ENCODE measurements at places on chromosomes 16 and 17. TPM values are rescaled to one million over a fixed set of nuclear protein-coding genes. Genes with fewer than 3 reads are reported as not detected.

Gene LDHD
- not detected for total RNA-seq

Gene CLDN7
- 1.4 TPM for total RNA-seq

Gene CCL3
- not detected for total RNA-seq

Gene SLC43A2
- 3.8 TPM for total RNA-seq

DNA sequence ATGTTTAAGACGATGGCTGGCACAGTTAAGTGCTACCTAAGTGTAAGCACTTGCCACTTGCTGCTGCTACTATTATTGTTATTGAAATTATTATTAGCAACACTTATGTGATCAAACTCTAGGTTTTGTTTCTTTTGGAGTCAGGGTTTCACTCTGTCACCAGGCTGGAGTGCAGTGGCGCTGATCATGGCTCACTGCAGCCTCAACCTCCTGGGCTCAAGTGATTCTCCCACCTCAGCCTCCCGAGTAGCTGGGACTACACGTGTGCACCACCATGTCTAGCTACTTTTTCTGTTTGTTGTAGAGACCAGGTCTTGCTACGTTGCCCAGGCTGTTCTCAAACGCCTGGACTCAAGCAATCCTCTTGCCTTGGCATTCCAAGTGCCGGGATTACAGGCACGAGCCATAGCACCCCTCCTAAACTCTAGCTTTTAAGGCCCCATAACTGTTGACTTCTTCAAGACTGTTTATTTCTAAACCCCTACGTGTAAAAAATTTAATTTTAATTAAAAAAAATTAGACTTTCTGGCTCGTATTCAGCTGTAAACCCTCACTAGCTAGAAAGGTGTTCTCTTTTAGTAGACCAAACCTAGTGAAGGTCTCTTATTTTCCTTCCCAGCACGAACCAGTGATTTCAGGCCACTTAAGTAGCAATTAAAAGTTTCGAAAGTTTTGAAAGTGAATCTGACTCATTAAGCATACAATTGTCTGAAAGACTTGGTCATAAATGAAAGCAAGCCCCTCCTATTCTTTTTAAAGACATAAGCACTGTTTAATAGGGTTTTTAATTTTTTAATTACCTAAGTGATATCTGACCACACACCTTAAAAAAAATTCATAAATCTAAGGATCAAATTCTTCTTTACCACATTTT lies 11.7 kb upstream of the SCNN1B start:
- DNase-seq, result no peak

- DNase-seq, result no peak
These were observed 17.6 kb downstream of the RDM1 start for GRCh38 chr17:35912942-35913341.

GRCh38 chr17:82563318-82563717 lies 43.8 kb downstream of the FOXK2 start:
- no peak for DNase-seq

DNA sequence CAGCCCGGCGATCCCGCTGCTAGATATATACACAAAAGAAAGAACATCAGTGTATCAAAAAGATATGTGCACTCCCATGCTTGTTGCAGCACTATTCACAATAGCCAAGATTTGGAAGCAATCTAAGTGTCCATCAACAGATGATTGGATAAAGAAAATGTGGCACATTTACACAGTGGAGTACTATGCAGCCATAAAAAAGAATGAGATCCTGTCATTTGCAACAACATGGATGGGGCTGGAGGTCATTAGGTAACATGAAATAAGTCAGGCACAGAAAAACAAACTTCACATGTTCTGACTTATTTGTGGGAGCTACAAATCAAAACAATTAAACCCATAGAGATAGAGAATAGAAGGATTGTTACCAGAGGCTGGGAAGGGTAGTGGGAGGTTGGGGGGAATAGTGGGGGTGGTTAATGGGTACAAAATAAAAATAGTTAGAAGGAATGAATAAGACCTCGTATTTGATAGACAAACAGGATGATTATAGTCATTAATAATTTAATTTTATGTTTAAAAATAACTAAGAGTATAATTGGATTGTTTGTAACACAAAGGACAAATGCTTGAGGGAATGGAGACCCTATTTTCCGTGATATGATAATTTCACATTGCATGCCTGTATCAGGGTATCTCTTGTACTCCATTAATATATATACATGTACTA lies 176.7 kb upstream of the NOG start:
- DNase-seq, result no peak

DNA sequence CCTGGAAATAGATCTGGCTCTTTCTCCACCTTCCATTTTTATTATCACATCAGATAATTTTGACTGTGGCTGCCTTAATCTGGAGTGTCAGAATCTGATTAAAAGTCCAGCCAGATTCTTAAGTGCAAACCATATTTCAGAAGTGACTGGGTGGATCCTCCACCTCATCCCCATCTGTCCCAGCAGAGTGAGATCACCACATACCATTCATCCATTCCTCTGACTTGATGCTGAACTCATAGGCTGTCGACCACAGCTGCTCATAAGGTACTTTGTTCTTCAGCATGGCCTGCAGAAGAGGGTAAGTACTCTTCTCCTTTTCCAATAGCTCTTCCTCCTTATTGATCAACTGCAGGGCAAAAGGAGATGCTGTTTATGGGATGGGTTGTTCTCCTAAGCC lies 53.5 kb downstream of the DNAH3 start:
- peak; percentile 85 for DNase-seq

DNA sequence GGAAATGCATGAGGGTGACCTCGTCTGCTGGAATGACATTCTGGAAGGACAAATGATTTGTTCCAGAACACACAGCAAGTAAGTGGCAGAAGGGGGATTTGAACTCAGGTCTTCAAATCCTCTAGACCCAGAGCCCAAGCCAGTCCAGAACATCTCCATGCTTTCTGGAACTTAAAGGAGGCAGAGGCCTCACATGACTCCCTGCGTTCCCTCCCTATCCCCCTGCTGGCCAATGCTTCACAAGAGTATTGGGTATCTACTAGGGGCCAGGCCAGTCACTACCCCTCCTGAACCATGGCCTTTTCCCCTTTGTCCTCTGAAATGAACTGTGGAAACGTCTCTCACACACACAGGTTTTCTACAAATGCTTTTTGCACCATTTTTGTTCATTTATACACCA lies 7.6 kb upstream of the BEAN1 start:
- DNase-seq, result no peak

DNA sequence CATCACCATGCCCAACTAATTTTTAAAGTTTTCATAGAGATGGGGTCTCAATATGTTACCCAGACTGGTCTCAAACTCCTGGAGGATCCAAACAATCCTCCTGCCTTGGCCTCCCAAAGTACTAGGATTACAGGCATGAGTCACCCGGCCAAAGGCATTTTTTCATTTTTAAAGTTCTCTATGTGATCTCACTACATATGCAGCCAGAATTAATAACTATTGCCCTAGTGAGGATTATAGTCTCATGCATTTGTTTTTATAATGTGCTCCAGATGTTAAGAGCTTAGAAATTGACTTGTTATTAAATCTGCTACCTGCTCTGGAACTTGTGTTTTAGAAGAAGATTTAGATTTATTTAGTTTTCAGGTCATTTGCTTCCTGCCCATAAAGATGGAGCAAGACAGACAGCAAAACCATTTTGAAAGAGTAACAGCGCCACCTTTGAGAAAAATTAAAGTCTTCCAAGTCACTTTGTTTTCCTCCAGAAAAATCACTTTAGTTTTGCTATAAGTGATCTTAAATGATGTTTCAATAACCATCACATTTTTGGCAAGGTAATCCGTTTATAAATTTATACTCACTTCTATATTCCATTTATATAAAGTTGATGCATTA lies 79.5 kb downstream of the CA4 start:
- DNase-seq, result peak; percentile 63

GRCh38 chr16:73713778-73714495 lies 582.7 kb upstream of the PSMD7 start:
- peak; percentile 4 for DNase-seq

DNA sequence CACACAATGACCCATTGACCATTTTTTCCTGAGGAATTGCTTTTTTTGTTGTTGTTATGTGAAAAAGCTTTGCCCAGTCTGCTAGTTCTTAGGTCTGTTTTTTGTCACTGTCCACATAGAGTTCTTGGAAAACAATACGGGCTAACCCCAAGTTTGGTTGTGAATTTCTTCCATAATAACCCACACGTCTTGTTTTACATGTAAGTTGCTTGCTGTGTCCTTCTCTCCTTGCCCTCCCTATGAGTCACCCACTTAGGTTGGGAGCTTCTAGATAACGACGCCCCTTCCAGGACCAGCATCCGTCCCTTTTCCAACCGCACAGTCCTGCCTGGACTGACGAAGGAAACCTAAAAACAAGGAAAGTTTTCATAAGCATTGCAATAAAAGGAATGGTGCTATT lies 175.3 kb upstream of the HS3ST3A1 start:
- DNase-seq, result no peak

DNA sequence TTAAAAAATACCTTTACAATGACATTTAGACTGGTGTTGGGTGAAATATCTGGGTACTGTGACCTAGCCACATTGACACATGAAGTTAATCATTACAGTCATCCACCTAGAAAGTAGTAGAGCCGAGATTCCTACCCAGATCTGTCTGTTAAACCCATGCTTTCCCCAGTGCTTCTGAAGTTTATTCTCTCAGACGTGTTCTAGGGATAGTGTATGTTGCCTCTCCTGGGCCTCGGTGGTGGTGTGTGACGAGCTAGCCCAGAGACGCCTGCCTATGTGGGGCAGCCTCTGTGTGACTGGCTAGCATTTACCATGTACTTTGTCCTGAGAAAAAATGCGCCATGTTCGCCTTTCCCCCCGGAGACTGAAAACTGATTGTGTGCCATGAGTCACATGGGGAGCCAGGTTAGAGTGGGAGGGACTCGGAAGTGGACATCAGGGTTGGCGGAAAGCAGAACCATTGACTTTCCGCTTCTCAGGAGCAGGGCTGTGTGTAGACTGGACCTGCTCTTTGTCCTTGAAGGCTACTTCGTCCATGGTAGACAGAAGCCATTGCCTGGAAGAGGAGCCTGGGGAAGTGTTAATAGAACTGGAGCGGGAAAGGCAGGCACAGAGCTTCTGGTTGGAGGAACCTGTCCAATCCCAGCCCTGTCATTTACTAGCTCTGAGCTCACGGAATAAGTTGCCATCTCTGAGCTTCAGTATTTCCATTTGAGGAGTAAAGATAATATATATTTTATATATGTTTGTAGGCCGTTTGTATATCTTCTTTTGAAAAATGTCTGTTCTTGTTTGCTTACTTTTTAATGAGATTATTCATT lies 235.5 kb downstream of the SNX29 start:
- no peak for DNase-seq

DNA sequence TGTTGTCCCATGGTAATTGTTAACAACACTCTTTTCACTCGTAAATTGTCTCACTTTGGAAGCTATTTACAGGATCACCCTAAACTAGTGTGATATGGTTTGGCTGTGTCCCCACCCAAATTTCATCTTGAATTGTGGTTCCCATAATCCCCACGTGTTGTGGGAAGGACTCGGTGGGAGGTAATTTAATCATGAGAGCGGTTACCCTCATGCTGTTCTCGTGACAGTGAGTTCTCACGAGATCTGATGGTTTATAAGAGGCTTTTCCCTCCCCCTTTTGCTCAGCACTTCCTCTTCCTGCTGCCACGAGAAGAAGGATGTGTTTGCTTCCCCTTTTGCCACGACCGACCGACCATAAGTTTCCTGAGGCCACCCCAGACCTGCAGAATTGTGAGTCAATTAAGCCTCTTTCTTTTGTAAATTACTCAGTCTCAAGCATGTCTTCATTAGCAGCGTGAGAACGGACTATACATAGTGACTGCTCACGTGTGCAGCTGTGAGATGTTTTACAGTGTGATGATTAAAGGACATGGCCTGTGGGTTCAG lies 34.4 kb downstream of the DNAH3 start:
- DNase-seq, result no peak

- DNase-seq, result peak; percentile 59
These were observed 13.6 kb upstream of the BCAS3 start for GRCh38 chr17:60664022-60664421.

DNA sequence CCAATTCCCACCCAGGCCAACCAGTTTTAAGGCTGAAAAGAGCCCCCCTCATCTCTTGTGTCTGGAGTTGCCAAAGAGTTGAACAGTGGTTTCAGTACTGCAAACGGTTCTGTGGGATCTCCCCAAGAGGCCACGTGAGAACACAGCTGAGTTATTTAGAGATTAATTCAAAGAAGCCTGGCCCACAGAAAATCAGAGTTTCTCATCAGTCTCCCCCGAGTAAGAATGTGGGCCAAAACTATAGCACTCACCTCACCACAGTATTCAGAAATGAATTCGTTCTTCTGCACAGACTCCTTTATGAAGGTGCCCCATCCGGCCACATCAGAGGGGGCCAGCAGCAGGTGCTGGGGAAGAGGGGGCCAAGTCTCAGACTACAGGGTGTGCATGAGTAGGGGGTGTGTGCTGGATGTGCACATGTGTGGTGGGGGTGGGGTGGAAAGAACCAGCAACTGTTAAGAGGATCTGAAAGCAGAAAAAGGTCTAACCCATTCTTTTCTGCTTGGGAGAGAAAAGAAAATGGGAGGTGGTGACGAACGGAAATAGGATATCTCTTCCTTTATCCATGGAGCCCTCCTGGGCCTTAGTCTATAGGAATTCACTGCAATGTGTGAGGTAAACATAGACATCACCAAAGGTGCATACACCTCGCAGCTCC lies 22.6 kb downstream of the CNTNAP1 start:
- DNase-seq, result no peak

DNA sequence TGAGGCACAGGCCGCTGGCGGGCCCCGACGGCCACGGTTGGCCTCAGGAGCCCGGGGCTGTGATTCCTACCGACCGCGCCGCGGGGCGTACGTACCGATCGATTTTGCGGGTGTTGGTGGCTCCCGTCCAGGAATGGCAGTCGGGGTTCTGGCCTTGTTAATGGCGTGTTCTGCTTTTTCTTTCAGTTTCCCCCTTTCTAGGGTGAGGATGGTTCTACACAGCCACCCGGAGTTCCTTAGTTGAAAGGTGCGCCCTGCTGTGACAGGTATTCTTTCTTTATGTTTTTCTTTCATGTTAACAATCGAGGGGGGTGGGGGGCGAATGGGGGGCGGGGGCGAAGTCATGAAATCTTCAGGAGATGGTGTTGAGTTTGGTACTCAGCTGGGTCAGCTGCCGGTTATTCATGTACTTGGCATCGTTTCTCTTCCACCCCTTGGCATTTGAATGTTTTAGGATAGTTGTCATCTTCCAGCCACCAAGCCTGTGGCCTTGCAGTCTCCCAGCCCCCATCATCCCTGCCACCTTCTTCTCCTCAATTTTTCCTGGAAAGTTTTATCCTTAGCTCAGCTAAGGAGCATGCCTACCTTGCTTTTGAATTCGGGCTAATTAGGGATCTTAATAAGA lies 802 bp downstream of the CYLD start:
- peak; percentile 43 for DNase-seq

DNA sequence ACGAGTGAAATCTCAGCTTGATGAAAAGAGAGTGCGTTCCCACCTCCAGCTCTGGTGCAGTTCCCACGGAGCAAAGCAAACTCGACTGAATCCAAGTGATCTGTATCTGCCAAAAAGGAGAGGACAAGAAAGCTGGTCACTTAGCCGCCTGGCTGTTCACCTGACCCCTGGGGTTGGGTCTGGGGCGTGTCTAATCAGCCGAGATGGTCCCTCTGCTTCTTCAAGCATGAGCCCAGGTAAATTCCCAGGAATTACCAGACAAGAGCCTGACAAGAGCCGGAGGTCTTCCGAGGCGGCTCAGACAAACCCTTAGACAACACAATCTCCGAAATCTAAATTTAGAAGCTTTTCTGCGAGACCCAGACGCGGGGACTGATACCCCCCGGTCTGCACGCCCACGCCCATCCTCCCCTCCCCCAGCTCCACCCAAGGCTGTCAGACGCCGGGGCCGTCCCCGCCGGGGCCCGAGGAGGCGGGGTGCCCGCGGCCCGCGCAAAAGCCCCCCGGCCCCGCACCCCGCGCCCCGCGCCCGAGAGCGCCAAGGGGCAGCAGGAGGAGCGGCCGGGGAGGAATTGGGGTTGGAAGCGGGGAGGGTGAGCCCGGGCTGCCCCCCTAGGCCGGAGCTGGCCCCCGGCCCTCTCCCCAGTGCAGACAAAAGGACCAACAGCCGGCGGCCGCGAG lies 674 bp downstream of the ZNF821 start:
- DNase-seq, result peak; percentile 6

Data from IMR-90 (cell line).